Skeletal muscle cell (primary cell): ENCODE measurements at places on chromosomes 4 and X.

GRCh38 chr4:184343502-184344177 lies 126.0 kb upstream of the ENPP6 start:
- DNase-seq = peak; percentile 47

DNA sequence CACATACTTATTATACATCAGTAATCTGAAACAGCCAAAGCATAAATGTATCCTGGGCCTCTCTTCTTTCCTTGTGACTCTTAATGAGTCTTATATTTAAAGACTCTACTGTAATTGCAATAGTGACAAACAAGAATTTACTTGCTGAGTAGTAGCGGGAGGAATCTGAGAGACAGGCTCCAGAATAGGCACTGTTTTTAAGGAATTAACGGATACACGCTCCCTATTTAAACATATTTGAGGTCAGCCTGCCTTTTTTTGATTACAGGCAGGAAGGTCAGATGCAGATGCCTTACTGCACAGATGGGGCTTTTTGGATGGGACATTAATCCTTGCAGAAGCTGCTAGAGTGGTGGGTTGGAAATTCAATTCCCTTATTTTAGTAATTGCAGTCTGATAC lies 196.3 kb upstream of the ANXA3 start:
- DNase-seq = no peak

DNA sequence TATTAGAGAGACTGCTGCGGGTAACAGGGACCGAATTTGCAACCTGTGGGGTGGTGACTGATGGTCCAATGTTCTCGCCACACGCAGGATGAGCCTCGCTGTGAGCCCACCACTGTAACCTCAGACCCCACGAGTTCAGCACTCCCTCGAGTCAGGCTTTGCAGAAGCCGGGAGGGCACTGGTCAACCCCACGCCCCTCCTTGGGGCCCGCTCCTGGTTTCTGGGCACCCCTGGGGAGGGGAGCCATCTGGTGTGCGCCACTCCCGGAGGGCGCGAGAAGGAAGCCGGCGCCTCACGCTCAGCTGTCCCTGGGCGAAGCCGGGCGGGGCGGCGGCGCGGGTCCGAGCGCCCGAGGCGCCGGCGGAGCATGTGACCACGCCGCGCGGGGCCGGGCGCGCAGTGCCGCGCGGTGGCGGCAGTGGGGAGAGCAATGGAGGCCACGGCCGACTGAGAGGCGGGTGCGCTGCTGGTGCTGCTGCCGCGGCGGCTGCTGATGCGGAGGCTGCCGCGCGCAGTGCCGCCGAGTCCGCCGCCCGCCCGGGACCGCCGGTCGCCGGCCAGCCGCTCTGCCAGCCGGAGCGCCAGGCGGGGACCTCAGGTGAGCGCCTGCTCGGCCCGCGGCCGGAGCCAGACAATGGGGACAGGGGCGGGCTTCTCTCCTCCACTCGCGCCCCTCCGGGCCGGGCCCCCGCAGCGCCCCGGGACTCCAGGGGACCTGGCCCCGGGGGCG lies 100.1 kb downstream of the CEP135 start:
- peak; percentile 18 for DNase-seq

DNA sequence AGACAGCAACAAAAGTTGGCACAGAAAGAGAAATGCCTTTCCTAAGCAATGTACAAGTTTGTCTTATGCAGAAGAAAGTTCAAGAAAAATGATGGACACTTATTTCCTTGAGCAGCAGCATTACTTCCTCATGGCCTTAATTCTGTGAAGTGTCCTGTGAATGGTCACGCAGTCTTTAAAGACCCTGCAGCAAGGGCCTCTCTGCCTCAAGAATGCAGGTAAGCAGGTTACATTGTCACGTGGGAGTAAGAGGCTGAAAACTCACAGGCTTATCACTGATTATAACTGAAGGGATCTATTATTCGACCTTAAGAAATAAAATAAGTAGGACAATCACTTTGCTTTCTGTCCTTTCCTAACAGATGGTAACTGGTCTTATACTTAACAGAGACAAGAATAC lies 109.1 kb downstream of the ATP8A1 start:
- DNase-seq = no peak

GRCh38 chr4:136690360-136690759 lies 841.9 kb downstream of the PCDH18 start:
- no peak for DNase-seq

- no peak for DNase-seq
These were observed 318.9 kb upstream of the PPP1R2C start for GRCh38 chrX:43096830-43097229.

GRCh38 chrX:115269051-115269683 lies 20.3 kb upstream of the LUZP4 start:
- DNase-seq = no peak

DNA sequence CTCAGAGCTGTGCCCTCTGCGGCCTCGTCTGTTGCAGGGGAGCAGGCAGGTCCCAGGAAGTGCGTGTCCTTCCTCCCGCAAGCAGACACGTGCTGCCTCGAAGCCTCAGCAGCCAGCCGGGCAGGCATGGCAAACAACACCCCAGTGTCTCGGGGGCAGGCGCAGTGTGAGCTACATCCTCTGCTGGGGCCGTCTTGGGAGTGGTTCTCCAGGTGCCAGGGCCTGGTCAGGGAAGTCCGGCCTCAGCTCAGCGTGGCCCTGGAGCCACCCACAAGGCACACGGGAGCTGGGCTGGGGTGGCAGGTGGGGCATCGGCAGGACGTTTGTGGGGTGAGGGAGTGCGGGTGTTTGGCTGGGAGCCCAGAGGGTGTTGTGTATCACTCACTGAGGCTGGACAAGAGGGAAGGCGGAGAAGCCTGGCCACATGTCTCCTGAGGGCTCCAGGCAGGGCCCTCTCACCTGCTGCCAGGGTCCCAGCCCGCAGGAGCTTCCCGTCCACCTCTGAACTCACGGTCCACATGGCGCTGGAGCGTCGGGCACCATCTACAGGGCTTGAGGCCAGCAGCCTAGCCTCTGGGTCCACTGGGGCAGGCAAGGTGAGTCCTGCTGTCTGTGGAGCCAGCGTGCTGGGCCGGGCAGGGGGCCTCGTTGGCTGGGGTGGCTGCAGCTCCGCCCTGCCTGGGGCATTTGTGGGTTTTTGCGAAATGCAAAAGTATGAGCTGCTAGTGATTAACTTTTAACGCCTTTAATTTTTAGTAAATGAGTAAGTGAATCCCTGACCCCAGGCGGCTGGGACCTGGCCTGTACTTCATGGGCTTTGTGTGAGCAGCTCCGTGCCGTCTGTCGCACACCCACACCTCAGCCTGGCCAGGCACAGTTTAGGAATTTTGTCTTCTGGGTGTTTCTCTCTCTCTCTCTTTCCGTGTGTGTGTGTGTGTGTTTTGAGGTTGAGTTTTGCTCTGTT lies 17.3 kb upstream of the UVSSA start:
- DNase-seq = no peak

- DNase-seq = no peak
These were observed 1141.5 kb downstream of the PCDH18 start for GRCh38 chr4:136390824-136391223.

DNA sequence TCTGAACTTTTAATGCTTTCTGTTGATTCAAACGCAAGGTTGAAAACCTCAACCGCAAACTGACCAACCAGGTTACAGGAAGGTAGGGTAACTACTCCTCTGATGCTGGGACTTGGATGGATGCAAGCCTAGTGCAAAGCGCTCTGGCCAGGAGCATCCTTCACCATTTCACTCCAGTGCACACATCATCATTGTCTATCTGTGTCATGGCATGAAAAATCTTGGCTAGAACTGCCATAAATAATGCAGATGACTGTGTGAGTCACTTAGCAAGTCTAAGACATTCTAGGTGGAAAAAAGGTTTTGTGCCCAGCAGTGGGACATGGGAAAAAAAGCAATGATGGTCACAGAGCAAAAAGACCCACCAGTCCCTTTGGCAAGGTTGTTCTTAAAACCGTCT lies 10.9 kb downstream of the ADGRA3 start:
- no peak for DNase-seq

DNA sequence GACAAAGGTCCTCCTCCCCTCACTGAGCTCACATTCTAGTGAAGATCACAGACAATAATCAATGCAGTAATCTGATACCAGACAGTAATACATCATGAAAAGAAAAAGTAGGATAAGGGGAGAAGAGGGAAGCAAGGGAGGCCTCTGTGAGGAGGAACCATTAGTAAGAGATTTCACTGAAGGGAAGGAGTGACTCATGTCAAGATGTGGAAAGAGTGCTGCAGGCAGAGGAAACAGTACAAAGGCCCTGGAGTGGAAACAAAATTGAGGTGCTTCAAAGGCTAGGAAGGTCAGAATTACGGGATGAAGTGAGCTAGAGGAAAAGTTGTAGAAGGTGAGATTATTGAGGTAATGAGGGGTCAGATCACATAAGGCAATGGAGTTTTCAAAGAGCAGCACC lies 38.1 kb downstream of the LAMTOR3 start:
- peak; percentile 39 for DNase-seq

DNA sequence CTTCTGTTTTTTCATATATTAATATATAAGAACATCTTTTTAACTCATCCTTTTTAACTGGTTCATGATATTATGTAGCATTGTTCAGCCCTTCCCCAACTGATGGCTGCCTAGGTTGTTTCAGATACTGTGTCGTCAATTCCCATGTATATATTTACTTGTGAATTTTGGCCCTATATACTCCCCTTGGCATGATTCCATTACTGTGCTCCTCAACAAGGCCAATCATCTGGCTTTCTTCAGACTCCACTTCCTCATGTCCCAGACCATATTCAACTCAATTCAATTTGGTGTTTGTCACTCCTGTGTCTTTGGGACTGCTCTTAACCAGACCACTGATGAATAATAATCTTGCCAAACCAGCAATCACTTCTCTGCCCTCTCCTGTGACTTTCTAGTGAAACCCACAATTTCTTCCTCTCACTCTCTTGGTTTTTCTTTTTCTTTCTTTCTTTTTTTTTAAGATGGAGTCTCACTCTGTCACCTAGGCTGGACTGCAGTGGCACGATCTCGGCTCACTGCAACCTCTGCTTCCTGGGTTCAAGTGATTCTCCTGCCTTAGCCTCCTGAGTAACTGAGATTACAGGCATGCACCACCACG lies 2.7 kb upstream of the WDR45 start:
- no peak for DNase-seq

DNA sequence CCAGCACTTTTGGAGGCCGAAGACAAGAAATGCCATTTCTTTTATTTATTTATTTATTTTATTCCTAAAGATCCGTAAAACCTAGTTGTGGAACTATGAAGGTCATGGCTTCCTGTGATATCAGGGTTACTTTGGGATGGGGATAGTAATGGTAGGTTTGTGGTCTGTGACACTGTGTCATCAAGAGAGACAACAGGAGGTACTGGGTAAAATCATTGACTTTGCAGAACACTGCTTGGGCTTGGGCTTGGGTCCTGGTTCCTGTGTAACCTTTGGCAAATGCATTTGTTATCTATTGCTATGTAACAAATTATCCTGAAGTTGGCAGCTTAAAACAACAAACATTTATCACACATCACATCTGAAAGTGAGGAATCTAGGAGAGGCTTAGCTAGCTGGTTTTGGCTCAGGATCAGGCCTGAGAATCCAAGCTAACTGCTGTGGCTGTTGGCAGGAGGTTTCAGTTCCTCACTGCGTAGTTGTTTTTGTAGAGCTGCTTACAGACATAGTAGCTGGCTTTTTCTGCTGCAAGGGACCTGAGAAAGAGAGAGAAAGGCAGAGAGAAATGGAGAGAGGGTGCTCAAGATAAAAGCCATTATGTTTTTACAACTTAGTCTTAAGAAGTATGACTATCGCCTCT lies 576.4 kb upstream of the SLIT2 start:
- peak; percentile 23 for DNase-seq

DNA sequence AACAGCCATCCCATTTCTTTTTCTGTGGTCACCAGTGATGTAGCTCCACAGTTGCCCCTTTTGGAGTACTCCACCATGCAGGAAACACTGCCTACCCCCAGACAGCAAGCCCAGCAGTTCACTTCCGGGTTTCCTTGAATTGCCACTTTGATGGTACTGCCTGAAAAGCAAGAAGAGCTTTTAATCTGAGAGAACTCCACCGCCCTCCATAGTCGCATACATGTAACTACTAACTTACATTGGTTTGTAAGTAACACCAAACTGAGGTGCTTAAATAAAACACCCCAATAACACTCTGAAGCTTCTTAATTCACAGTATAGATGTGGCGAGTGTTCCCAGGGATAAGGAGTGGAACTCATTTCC lies 53.6 kb upstream of the HPSE start:
- no peak for DNase-seq

DNA sequence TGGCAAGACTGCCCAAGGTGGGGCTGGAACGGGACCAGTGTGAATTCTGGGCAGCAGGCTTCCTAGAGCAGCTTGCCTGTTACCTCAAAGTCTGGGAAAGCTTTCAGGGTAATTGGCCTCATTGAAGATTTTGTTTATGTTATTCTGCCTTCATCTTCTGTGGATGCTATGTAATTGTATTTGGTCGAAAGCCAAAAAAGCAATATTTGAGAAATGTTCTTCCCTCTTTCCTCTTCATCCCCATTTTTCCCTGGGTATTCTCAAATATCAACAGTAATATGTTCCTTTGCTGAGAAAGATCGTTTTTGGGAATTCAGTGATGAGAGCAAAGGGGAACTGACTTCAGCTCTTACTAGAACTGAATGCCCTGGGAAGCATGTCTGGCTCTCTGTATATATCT lies 12.9 kb downstream of the TMEM131L start:
- no peak for DNase-seq

DNA sequence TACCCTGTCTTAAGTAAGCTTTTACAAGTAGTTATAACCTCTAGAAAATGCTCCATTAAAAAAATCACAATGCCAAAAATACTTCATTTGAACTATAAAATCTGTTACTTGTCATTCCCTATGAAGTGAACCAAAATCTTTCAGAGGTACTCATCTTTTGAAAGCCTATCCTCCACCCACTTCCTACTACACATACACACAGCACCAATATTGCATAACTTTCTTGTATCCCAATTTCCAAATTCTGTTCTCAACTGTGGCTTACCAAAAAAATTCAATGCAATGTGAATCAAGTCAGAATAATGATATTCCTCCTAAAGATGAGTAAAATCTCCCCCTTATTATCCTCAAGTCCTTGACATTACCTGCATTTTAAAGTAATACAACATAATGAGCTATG lies 15.9 kb downstream of the DHX15 start:
- DNase-seq = no peak

DNA sequence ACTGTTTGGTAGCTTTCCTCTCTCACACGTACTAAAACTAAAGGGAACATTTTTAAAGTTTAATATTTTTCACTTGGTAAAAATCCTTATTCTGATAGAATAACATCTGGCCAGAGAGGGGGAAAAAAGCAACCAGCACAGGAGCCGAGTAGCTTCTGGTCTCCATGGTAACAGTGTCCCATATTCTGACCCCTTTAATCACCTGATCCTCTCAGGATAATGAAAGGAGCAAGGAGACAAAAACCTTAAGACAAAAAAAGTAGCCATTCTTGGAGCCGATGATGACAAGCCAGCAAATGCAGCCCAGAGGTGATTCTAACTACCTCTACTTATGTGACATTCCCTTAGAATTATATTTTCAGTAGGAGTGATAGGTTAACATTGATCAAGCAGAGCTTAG lies 126.6 kb downstream of the SLC39A8 start:
- DNase-seq = no peak

DNA sequence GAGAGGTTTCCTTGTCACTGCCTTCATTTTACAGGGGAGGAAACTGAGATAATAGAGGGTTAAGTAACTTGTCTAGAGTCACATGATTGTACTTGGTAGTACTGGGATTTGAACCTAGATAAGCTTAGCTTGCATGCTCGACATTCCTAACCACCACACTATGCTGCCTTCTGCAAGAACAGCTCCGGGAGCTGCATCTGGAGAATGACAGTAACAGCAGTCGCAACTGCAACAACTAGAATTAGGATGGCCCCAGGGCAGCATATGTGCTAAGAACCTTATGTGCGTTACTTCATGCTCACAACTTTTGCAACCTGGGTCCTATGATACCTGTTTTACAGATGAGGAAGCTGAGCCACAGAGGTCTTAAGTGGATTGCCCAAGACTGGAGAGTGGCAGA lies 89.5 kb upstream of the LCORL start:
- no peak for DNase-seq

GRCh38 chrX:15373976-15374375 lies 10.2 kb downstream of the VEGFD start:
- no peak for DNase-seq
